ENCODE measurements at places on chromosomes 3 and 15.
A peak's percentile ranks its signal among the peaks of the same experiment; 100 is the strongest.

DNA sequence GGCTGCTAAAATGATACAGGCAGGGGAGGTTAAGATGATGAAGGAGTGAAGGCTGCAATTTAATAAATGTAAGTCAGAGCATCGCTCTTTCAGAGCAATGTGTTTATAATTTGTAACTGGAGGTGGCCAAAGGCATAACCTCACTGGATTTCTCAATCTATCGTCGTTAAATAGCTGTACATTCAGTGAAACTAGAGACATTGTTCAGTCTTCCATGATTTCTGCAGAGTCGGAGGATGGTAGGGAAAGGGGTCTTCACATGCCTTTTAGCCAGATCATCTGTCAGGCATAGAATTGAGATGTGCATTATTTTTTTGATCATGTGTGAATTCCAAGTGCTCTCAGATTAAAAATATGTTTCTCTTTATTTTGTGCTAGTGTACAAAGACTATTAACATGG is 315.4 kb downstream of the OXSM start:
- no peak for DNase-seq

DNA sequence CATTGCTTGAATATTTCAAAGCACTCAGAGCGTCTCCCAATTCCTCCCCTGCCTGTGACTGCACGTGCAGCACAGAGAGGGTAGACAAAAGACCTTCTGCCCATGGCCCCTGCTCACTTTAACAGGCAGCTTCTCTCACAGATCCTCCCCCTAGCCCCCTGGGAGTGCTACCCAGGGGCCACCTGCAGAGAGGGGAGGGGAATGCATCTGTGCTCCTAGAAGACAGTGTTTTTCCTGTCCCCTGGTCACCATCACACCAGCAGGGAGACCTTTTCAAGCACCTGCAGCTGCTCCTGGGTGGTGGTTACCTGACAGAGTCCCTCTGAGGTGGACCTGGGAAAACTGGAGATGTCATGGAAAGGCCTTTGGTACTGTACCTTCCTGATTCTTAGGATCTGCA is 56.7 kb upstream of the PRR23C start:
- DNase-seq, result no peak

GRCh38 chr3:102233881-102234280 is 200.9 kb upstream of the ZPLD1 start:
- DNase-seq, result no peak

DNA sequence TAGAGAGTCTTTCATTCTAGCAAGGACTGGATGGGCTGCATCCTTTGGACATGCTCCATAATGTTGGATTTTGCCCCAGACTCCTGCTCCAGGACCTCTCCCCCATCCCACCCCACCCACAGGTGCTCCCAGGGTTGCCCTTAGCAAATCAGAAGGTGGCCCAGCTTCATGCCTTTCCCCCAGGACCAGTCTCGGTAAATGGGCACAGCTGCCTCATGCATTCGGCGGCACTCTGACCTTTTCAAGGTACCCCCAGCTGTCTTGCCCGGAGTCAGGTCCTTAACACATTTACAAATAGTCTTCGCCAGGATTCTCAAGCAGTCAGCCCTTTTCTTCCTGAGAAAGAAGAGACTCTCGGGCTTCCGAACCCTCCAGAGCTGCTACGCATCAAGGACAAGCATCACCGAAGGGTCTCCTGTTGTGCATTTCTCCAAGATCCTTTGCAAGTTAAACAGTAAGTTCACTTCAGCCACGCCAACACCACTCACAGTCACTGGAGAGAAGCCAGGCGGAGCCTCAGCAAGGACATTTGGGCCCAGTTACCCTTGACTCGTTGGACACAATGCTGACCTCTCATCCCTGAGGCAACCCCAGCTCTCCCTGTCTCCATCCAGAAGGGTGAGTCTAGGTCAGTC is 287.8 kb downstream of the FAM43A start:
- no peak for DNase-seq

DNA sequence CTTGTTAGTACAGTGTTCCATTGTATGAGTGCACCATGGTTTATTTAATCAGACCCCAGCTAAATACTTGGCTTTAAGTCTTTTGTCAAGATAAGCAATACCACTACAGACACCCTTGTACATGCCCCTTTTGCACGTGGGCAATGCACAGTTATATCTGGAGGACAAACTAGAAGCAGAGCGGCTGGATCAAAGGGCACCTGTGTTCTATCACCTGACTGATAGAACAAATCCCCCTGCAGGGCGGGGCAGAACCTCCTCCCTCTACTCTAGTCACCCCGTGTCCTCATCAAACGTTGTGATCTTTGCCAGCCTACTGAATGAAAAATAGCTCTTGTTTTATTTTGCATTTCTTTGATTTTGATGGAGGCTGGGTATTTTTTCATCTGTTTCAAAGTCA is 314.9 kb downstream of the TLE3 start:
- no peak for DNase-seq

DNA sequence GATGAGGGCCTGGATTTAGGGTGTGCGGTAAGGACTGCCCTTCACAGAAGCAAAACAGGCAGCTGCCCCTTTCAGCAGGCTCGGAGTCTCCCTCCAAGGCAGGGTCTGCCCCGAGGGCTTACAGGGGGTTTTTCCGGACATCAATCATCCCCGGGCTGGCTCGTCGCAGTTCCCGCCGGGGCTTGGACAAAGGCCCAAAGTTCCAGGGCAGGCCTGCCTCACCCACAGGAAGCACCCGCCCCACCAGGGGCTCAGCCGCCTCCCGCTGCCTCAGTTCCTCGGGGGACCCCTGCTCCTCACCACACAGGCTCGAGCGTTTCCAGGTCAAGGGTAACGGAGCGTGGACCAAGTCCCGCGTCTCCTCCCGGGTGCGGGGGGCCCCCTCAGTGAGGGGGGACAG is 27.0 kb downstream of the KIF7 start:
- no peak for DNase-seq

- DNase-seq, result peak; percentile 48
Measured at GRCh38 chr3:96755519-96755918, 58.9 kb upstream of the EPHA6 start.

DNA sequence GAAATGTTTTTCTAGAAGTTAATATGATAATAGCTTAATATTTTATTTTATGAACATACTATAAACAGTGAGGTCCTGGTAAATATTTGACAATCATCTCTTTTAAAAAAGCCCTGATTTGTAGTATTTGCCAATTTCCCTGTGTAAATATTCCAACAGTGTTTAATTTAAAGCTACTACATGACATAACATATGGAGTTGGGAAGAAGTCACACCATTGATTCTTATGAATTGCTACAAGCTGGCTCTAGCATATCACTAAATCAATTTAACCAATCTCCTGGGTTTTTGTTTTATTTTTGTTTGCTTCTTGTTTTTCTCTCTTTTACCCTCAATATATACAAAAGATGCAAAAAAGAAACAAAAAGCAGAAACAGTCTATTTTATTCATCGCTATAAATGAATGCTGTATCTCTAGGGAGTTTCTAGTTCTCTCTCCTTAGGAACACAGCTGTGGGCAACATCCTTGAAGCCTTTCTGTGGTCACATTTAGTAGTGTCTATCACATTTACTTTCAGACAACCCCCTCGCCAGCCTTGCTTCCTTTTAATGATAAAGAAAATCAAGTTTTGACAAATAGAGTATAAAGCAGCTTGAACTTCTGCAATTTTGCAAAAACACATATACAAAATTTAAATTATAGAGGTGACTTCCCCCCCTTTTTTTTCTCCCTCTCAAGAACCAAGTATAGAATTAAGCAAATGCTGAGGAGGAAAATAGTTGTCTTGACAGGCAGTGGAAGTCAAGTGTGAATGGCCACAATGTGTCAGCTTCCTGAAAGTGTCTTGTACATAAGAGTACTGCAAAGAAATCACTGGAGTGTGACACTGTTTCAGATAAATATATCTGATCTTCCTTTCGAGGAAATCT is 21.4 kb downstream of the CCR1 start:
- no peak for DNase-seq

- DNase-seq, result peak; percentile 11
Measured at GRCh38 chr3:109265295-109265694, 51.0 kb downstream of the DPPA2 start.

GRCh38 chr15:63826528-63826927 is 7.2 kb downstream of the HERC1 start:
- peak; percentile 9 for DNase-seq

GRCh38 chr15:92571824-92572223 is 83.8 kb downstream of the FAM174B start:
- DNase-seq, result no peak

DNA sequence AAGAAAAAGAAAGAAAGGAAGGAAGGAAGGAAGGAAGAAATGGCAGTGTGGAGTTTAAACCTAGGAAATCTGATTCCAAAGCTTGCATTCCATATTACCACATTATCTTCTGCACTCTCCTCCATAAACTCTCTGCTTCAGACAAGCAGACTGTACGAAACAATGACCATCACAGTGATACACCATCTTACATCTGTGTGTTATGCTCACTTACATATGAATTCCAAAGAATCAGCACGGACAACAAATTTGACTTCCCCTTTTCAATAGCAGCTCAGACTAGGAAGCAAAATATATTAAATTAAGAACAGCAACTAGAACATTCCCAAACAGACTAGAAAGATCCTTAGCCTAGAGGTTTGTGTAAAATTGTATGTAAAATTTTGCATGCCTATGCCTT is 18.0 kb upstream of the PPM1L start:
- DNase-seq, result no peak

GRCh38 chr3:113717308-113717707 is 20.9 kb upstream of the USF3 start:
- no peak for DNase-seq

DNA sequence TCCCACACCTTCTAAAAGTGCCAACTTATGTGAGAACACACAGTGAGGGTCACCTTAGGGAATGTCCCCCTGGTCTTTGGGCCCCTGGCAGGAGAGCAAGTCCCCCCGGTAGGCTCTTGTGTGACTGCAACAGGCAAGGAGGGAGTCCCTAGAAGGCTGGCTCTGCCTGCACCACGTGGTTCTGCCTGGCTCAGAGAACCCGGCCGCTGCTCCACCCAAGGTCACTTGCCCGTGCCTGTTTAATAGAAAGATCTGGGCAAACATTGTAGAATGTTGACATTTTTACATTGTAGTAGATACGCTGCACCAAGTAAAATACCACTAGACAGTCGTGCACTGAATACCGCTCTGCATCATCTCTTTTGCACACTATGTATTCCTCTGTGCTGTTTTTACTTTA is 21.9 kb downstream of the GABRA5 start:
- no peak for DNase-seq

DNA sequence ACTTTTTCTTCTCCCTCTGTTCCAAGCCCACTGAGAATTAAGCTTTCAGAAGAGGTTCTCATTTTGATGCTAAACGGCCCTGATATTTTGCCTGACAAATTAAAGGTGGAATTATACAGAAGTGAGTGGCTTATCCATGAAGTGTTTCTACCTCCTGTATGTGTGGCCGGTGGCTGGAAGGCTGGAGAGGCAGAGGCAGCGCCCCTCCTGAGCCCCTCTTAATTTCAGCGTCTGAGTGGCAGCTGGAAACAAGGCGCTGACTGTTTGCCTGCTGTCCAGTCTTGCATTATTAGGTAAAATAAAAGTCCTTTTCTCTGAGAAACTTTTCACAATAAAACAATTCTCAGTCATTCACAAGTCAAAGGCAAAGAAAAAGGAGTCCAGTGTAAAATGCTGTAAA is 685.7 kb downstream of the MCTP2 start:
- DNase-seq, result no peak

DNA sequence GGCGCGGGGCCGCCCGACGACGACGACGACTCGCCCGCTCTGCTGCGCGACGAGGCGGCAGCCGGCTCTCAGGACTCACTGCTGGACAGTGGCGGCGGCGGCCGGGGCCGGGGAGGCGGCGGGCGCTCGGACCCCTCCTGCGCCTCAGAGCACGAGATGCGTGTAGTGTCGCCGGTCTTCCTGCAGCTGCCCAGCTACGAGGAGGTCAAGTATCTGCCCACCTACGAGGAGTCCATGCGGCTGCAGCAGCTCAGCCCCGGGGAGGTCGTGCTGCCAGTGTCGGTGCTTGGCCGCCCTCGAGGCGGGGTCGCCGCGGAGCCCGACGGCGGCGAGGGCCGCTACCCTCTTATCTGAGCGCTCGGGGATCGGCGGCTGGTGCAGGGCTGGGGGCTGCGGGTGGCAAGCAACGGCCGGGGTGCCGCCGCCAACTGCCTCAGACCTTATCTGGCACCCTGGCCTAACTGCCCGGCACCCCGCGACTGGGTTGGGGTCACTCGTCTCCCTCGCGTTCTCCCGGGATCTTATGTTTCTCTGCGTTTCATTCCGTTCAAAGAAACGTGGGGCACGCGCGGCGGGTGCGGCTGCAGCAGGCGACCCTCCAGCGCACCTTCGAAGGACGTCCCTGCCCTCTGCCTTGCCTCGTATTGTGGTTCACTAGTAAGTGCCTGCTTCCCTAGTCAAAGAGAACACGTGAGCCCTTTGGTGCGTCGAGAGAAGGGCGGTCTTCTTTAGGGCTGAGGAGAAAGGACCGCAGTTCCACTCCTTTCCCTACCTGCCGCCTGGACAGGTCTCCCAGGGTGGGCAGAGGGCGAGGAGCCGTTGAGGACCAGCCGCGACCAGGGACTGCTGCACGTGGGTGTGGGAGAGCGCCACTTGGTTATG is 1.0 kb downstream of the C3orf80 start:
- no peak for DNase-seq

DNA sequence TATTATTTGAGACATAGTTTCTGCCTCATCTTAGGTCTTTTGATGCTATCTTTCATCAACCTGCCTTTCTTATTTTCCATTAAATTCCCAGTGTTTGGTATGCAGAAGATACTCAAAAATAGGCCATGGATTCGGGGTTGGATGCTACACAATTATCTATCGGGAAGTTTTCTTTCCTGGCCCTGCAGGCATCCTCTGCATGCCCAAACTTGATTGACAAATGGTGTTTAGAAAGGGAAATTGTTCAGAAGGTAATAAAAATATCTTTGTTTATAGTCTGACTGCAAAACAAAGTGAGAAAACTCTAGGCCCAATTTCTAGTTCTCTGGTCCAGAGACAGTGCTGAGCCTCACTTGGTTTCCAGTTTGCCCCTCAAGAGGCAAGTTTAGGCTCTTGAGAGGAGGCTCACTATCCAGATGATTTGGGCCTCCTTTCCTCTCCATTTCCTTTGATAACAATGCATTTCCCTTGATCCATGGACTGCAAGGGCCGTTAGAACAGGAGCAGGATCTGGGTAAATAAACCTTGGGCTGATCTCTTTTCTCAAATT is 157.1 kb upstream of the DPH6 start:
- DNase-seq, result no peak

DNA sequence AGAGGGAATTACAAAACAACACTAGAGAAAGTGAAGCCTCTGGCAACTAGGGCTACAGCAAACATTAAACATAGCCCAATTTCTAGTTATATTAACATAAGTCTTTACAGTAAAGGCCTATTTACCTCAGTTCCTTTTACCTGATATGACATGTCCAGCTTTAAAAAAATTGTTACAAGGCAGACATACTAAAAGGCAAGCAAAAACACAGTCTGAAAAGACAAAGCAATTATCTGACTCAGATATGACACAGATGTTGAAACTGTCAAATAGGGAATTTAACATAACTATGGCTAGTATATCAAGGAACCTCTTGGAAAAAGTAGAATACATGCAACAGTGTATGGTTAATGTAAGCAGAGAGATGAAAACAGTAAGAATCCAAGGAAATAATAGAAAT is 238.6 kb downstream of the RAP2B start:
- DNase-seq, result peak; percentile 26

Data from MCF 10A (cell line).